Activated CD8-positive, alpha-beta T cell treated with anti-CD3 and anti-CD28 coated beads for 36 hours (primary cell): ENCODE measurements at places on chromosomes 12 and 14. TPM values are rescaled to one million over a fixed set of nuclear protein-coding genes. Genes with fewer than 3 reads are reported as not detected.

The COL2A1 gene
- not detected for total RNA-seq

The AEBP2 gene
- 63.3 TPM for total RNA-seq

The TAS2R30 gene
- 1.4 TPM for total RNA-seq

The AHNAK2 gene
- not detected for total RNA-seq
